ENCODE measurements at places on chromosomes 12 and 14.

- DNase-seq, result no peak
These were observed 391.4 kb upstream of the SYT1 start for GRCh38 chr12:78473136-78473535.

- DNase-seq, result no peak
These were observed 803.7 kb downstream of the DIO2 start for GRCh38 chr14:79407572-79407971.

DNA sequence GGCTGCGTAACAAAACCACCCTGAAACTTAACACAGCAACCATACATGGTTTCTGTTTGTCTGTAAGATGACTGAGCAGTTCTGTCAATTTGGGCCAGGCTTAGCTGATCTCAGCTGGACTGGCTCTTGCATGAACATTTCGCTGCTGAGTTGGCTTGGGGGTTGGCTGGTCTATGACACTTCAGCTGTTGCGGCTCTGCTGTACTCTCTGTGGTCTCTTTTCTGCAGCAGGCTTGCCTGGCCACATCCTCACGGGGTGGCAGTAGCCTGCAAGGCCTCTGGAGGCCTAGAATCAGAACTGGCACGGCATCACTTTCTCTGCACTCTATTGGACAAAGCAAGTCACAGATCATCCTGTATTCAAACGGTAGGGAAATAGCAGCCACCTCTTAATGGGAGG lies 216.2 kb downstream of the BCL11B start:
- no peak for DNase-seq

GRCh38 chr12:1947081-1947480 lies 28.6 kb upstream of the CACNA2D4 start:
- DNase-seq, result no peak

DNA sequence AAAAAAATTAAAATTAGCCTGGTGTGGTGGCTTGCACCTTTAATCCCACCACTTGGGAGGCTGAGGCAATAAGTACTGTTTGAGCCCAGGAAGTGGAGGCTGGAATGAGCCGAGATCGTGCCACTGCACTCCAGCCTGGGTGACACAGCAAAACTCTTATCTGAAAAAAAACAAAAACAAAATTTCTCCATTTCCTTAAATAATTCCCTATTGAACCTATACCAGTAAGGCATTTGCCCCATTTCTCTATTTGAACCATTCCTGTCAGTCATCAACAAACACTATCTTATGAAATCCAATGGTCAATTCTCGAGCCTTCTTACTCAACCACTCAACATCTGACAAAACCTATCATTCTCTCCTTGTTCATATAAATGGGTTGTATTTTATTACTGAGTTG lies 14.7 kb downstream of the SLC2A14 start:
- peak; percentile 66 for DNase-seq

DNA sequence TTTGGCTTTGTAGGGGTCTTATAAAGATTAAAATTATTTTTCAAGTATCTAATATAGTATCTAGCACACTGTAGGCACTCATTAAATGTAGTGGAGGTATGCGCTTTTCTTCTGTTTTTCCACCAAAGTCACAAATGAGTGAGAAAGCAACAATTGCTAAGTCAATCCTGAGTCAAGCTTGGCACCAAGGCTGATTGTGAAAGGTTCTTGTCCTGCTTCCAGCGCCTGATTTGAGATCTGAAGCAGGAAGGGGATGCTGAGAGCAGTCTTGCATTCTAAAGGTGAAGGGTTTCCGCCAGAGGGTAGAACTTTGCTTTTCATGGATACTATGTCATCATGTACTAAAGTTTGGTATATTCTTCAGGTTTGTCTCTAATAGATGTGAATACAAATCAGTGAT lies 64.9 kb upstream of the DAAM1 start:
- DNase-seq, result no peak

DNA sequence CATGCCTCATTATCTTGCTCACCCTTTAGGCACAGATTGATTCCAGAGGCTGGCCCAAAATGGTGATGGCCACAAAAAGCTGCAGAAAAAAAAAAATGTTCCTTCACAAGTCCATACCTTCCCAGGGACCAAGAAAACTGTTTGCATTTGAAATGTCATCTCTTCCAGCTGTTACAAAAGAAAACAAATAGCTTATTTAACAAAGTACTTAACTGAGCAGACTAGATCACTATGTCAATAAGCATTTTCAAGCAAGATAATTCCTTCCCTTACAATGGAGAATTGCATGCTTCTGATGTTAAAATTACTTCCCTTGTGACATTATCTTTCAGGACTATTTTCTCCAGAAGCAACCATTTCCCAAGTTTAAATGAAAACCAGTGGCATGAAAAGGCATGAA lies 377.9 kb upstream of the KITLG start:
- no peak for DNase-seq

- no peak for DNase-seq
These were observed 161.2 kb downstream of the KCNA5 start for GRCh38 chr12:5204831-5205230.

- no peak for DNase-seq
These were observed 85.9 kb downstream of the TMEM117 start for GRCh38 chr12:43921666-43922337.
